HFFc6 (cell line): ENCODE measurements at places on chromosomes 12 and 14. TPM values are rescaled to one million over a fixed set of nuclear protein-coding genes. Genes with fewer than 3 reads are reported as not detected.

Gene HOXC6
- 0.18 to 1.4 TPM (median 1.2 TPM) in 3 replicates for total RNA-seq

GRCh38 chr14:59318908-59319307 is 130.4 kb downstream of the DAAM1 start:
- DNase-seq, result no peak

Gene TFCP2
- total RNA-seq, result 25.5 to 28.1 TPM (median 26.2 TPM) in 3 replicates

Gene RND1
- total RNA-seq, result 0.16 to 0.18 TPM in 2 of 3 replicates, not detected in the other

- DNase-seq, result no peak
Measured at GRCh38 chr12:65171870-65172269, 2.5 kb downstream of the LEMD3 start.

DNA sequence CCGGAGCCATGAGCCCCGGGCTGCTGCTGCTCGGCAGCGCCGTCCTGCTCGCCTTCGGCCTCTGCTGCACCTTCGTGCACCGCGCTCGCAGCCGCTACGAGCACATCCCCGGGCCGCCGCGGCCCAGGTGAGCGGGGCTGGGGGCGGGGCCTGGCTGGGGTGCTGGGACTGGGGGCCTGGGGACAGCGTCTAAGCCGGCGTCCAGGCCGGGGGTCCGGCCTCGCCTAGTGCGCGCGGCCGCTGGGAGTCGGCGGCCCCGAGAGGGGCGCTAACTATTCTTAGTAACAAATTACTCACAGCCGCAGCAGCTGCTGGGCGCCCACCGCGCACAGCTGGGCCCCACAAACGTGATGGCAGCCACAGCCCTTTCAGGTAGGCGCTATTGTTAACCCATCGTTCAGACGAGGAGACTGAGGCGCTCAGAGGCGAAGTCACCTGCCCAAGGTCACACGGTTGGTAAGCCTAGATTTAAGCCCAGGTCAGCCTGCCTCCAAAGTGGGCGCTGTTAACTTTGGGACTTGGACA is 374 bp downstream of the CYP46A1 start:
- DNase-seq, result no peak

Gene FAM186B
- 0.22 to 0.29 TPM (median 0.27 TPM) in 3 replicates for total RNA-seq

Gene ABHD12B
- not detected in 3 replicates for total RNA-seq

GRCh38 chr12:6868211-6869048 is 1.1 kb downstream of the TPI1 start:
- peak; percentile 8 for DNase-seq

Gene NTN4
- 52.4 to 105 TPM (median 86.0 TPM) in 3 replicates for total RNA-seq

Gene FAIM2
- total RNA-seq, result 0.39 to 1.1 TPM (median 0.54 TPM) in 3 replicates

Gene MYF5
- total RNA-seq, result not detected in 2 replicates

DNA sequence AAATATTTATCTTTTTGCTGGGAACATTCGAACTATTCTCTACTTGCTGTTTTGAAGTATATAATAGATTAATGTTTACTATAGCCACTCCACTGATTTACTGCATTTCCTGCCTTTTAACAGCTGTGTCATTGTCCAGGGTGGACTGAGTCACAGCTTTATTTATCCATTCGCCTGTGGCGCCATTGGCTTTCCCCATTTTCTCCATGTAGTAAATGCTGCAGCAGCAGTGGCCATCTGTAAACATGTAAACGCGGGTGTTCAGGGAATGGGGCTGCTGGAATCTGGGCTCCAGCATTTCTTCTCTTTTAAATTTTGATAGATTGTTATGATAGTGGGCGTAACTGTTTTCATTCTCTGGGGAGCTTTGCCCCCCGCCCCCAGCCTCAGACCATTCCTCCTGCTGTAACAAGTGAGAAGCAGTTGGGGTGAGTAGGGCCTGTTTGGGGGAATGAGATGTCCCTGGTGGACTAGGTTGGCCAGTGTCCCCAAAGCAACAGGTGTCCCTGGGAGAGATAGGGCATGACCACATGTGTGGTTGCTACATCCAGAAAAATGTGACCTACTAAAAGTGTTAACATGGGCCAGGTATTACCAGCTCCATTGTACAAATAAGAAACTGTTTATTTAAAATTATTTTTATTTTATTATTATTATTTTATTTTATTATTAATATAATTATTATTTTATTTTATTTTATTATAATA is 32.9 kb downstream of the RIN3 start:
- peak; percentile 21 for DNase-seq

DNA sequence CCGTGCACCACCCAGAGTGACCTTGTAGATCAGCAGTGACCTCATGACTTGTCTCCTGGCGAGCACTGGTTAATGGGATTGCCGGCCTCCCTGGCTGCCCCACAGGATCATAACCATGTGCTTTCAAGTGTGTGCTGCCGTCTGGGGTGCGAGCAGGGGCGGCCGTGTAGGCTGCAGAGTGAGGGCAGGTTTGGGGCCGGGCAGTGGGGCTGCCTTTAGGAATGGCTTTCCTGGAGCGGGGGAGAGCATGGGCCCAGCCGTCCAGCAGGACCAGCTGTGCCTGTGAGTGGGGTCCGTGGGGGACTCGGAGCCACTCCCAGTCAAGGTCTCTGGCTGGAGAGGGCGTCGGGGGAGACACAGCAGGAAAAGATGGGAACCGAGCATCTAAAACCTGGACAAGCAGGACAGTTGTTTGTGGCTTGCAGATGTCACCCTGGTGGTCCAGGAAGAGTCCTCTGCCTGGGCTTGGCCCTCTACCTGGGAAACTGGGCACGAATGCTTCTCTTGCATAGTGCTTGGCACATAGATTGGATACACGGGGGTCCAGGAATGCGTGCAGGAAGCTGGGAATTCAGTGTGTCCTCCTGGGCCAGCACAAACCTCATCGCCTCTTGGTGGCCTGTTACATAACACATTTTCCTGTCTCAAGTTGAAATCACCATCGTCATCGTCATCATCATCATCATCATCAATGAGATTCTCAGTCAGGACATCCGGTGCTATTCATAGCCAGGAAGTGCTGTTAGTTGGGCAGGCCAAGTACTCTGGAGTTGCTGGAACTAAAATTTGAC is 96.0 kb downstream of the ADGRD1 start:
- DNase-seq, result no peak

GRCh38 chr12:122327494-122328385 is 61.4 kb upstream of the VPS33A start:
- DNase-seq, result no peak

DNA sequence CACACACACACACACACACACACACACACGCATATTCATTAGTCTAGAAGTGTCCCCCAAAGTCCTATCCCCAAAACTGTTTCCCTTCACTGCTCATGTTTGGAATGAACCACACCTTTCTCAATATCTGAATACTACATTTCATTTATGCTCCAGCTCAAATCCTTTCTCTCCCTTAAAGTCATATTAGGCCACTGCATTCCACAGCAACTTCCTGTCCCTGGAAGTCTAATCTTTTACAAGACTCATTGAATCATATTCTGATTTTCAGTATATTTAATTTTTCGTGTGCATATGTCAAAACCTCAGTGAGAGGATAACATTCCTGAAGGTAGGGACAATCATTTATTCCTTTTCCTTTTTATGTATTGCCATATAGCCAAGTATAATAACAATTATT is 155.6 kb upstream of the LMNTD1 start:
- no peak for DNase-seq

DNA sequence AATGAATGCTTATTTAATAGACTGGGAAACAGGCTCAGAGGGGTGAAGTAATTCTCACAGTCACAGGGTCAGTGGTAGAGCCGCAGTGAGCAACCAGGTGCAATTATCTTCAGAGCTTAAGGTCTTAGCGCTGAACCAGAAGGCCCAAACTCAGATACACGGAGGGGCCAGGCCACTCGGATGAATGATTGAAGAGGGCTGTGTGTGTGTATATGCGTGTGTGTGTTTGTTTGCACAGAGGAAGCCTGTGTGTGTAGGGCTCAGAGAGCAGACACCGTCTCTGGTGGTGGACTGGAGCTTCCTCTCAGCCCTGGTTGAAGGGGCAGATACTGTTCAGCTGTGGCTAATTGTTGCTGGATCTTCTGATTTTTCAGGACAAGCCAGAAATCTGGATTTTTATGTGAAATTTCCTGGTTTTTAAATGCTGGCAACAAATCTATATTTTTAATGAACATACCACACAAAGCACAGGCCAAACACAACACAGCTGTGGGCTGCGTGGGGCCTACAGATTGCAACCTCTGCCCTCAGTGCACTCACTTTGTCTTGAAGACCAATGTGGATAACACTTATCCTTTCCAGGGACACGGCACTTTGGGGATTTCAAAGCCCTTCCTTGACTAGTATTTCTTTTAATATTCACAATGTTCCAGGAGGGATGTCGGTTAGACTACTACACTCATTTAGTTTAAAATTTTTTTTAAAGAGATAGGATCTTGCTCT is 94.5 kb upstream of the NRXN3 start:
- DNase-seq, result no peak

- DNase-seq, result no peak
Measured at GRCh38 chr14:89720076-89720687, 234.3 kb downstream of the EFCAB11 start.

GRCh38 chr12:122793685-122794106 is 19.3 kb downstream of the CCDC62 start:
- peak; percentile 56 for DNase-seq

GRCh38 chr14:100839681-100840111 is 13.8 kb downstream of the MEG3 start:
- no peak for DNase-seq

- no peak for DNase-seq
Measured at GRCh38 chr12:57740656-57741412, 2.3 kb upstream of the AGAP2 start.

Gene OR4E1
- not detected in 2 replicates for total RNA-seq

Gene FOXG1
- not detected in 3 replicates for total RNA-seq

DNA sequence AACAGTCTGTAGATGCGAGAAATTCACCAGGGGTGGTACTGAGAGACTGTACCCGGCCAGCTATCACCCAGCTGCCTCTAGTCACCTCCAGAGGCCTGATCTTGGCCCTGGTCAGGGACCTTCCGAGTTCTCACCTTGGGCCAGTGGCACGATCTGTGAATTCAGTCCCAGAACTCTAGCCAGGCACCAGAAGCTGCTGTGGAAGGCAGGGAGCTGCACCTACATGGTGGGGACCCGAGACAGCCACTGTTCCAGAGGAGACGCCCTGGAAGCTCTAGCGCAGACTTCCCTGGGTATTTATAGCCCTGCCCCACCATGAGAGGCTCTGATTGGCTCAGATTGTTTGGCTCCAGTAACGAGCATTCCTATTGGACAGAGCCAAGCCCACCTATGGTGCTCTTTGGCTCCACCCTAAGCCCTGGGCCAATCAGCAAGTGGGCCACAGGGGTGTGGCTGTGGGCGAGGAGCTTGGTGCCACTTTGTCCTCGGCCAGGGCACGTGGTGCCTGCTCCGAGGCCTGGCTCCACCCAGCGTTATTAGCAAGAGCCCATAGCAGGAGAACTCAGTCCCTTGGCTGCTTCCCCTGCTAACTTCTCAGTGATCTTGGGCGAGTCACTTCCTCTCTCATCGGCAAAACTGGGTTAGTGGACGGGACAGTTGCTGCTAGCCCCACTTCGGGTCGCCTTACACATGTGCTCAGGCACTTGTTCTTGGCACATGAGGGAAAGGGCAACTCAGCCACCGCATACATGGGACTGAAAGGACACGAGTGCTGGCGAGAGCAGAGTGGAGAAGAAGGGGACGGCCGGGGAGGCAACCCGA is 89.0 kb upstream of the BCL11B start:
- no peak for DNase-seq

- DNase-seq, result peak; percentile 11
Measured at GRCh38 chr12:15830538-15830937, 41.4 kb upstream of the EPS8 start.

GRCh38 chr12:12180575-12180974 is 86.3 kb downstream of the LRP6 start:
- DNase-seq, result no peak

Gene PIWIL1
- not detected in 2 replicates for total RNA-seq

- DNase-seq, result no peak
Measured at GRCh38 chr14:38973083-38973700, 129.8 kb downstream of the SEC23A start.

Gene HOXC4
- 0.16 and 0.37 TPM in 2 replicates for total RNA-seq

- DNase-seq, result no peak
Measured at GRCh38 chr12:119593578-119594398, at the start of gene TMEM233. TSS of gene TMEM233 (plus strand) at chr12:119593774. CDS start at chr12:119593849, 75 bp downstream.

DNA sequence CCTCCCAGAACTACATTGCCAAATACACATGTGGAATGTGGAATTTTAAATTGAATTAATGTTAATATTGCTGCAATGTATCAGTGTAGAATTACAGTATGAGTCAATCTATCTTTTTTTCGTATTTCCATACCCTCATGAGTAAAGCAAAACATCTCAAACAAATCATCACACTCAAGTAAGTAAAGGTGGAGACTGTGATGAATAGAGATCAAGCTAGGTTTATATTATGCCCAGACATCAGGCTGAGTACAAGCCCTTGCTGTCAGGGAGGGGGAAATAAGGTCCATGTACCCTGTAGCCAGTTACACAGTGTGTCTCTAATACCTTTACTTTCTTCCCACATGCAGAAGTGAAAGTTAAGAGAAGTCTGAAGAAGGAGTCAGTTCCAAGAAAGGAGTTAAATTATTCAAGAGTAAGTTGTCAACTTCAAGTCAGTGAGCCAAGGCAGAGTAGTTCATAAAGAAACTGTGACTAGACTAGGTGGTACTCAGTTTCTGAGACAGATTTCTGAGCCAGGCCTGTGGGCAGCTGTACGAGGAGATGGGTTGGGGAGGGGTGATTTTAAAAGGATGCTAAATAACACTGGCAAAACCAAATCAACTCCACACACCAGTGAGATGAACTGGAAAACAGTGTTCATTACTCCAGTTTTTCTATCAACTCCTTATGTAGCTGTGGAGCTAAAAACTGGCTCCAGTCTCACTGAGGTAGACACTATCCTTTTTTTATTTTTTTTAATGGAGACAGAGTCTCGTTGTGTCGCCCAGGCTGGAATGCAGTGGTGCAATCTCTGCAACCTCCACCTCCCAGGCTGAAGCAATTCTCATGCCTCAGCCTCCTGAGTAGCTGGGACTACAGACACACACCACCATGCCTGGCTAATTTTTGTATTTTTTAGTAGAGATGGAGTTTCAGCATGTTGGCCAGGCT is 23.8 kb upstream of the STK38L start:
- no peak for DNase-seq

Gene TAS2R14
- 1.5 to 1.9 TPM (median 1.5 TPM) in 3 replicates for total RNA-seq

GRCh38 chr12:14886271-14886670 is 617 bp upstream of the MGP start:
- no peak for DNase-seq

GRCh38 chr12:32896432-32897280 is at the start of gene PKP2:
TSS of gene PKP2 (minus strand) at chr12:32896777. CDS start at chr12:32896731, 46 bp downstream.
- DNase-seq, result no peak

Gene OR4E2
- not detected in 3 replicates for total RNA-seq

DNA sequence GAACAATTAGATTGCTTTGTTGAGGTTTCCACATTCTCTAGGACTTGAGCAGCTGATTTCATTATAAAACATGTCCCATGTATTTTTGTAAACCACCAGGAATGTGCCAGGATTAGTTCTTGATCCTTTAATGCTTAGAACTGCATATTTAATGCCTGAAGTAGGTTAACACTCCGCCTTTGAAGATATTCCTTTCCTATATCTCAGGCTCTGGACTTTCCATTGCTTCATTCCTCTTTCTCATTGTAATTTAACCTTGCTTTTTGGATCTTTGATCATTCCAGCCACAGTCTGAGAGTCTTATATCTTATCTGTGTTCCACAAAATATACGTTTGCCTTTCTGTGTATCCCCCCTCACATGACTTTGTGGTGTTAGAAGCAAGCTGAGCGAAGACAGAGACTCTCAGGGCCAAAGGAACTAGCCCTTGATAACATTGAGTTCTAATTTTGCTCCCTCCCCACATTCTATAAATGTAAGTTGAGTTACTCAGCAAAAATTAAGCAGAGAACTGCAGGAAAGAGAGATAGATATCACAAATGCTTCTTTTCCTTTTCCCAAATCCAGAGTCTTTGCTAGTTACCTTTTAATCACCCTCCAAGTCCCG is 2.4 kb upstream of the CLEC1B start:
- DNase-seq, result no peak

- no peak for DNase-seq
Measured at GRCh38 chr12:107317751-107318555, 224.6 kb upstream of the CRY1 start.
